ENCODE measurements at places on chromosomes 2 and 18.

DNA sequence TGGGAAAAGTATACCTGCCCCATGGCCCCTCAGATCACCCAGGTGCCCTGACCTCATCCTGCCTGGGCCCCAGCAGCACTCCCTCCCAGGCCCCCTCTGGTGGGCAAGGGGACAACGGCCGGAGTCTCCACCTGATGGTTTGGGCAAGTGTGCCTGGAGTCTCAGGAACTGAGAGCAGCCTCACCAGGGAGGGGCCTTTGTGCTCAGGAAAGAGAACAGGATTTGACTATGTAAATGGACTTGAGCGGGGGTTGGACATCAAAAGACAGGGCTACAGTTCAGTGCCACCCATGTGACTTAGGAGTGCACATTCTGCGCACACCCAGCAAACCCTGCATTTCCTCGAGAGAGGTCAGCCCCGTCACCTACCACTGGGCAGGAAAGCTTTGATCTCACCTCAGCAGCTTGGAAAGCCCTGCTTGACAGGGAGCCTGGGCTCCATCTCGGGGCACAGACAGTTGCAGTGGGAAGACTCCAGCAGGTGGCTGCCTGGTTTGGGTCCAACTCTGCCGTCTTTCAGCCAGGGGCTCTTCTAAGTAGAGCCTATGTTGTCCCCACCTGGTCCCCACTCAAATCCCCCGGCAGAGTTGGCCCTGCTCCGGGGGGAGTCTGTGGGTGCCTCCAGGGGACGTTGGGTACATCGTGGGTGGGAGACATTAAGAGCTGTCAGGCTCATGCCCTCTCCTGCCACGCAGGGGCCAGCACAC, 3.3 kb downstream of the INPP5D start:
- no peak for DNase-seq

GRCh38 chr2:65355186-65355831, 77.1 kb downstream of the SPRED2 start:
- no peak for DNase-seq

GRCh38 chr2:40283111-40283909, 168.6 kb downstream of the SLC8A1 start:
- no peak for DNase-seq

DNA sequence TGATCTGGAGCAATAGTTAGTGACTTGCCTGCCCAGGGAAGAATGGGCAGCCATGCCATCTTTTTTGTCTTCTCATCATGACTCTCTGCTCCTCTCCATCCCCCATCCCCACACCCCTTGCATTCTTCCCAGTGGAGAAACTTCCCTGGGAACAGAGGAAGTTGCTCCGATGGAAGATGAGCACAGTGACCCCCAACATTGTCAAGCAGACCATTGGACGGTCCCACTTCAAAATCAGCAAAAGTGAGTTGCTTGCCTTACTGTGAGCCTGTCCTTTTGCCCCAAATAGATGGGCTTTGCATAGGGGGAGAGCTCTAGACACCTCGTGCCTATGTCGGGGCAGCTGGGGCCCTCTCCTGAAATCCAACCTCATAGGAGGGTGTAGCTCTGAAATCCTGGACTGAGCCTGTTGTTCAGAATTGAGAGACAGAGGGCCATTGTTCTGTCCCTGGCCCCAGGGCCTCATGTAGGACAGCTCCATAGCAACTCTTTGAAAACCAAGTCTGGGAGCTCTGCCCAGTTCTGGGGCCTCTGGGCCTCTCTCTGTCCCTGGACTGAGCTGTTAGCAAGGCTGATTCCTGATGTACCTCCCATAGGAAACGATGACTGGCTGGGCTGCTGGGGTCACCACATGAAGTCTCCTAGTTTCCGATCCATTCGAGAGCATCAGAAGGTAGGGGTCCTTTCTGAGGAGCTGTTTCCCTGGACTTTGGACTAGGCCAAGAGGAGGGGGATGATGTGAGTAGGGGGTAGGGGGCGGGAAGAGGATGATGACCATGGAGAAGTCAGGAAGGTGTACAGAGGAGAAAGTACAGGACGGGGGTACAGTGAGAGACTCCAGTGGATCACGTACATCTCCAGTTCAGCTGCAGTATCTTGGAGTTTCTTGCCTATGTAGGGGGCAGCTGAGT, 35.2 kb downstream of the TTLL4 start:
- DNase-seq: no peak
